H4 (cell line): ENCODE measurements at places on chromosomes 2 and 18.

- DNase-seq, result no peak
Observed at GRCh38 chr2:95029898-95030341, 4.4 kb downstream of the MAL start.

DNA sequence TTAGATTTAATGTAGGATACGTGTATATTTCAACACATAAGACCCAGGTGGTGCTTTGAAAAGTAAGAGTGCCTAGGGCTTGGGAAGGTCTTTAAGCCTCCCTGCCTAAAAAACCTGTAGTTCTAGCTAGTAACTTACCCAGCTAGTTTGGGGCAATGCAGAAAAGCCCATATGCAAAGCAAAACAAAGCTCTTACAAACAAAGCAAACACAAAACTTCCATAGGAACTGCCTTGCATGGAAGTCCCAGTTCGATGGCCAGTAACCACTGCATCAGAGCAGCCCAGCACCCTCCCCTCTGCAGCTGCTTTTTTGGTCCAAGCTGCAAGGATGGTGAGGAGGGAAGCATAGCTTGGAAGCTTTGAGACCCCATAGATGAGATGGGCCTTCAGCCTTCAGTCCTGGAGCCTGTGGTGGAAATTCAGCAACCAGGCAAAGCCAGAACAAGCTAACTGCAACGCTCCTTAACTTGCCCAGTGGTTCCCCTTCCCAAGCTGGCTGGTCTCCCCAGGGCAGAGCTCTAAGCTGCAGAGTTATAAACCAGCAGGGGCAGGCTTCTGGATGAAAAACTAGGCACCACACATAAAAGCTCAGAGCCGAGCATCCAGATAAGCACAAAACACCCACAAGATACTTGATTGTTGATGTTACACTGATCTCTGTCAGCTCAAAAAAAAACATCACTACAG, 16.2 kb downstream of the C2orf76 start:
- DNase-seq, result no peak

DNA sequence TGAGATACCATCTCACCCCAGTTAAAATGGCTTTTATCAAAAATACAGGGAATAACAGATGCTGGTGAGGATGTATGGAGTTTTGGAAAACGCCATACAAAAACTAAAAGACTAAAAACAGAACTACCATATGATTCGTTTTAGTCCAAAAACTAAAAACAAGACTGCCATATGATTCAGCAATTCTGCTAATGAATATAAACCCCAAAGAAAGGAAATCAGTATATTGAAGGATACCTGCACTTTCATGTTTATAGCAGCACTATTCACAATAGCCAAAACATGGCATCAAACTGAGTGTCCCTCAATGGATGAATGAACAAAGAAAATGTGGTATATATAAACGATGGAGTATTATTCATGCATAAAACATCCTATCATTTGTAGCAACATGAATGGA, 224.4 kb upstream of the MC4R start:
- no peak for DNase-seq

DNA sequence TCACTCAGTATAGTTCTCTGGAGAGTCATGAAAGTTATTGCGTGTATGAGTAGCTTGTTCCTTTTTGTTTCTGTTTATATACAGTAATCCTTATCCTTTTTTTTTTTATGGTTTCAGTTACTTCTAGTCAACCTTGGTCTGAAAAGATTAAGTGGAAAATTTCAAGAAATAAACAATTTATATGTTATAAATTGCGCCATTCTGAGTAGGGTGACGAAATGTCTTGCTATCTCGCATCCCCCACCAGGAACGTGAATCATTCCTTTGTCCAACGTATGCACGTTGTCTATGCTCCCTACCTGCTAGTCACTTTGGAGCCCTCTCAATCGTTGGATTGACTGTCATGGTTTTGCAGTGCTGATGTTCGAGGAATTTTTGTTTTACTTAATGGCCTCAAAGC, 60.4 kb downstream of the FAM117B start:
- DNase-seq, result peak; percentile 82

DNA sequence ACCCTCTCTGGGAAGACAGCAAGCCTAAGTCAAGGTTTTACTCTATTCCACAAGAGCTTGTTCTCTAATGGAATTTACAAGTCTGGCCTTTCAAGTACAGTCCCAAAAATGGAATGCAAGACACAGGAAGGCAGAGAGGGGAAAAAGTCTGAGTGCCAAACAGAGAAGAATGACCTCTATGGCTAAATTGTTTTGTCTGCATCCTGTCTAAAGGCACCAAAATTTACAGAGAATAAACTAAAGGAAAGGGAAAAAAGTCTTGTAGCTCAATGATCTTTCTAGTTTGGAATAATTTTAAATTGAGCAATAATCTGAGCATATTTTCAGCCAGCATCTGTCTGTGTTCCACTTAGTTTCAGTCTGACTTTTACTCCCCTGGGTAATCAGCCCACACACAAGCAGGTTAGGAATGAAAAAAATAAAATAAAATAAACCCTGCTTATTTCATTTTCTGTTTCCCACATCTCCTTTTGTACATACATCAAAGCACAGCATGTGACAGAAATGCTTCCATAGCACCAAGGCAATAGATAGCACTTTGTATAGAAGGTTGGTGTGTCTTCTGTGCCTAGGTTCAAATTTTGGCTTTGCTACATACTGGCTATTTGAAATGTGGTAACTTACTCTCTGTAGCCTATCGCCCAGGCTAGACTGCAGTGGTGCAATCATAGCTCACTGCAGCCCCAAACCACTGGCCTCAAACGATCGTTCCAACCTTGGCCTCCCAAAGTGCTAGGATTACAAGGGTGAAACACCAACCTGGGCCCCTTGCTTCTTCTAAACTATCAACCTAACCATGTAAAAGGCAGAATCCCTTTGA, 105.1 kb downstream of the SLC8A1 start:
- no peak for DNase-seq

DNA sequence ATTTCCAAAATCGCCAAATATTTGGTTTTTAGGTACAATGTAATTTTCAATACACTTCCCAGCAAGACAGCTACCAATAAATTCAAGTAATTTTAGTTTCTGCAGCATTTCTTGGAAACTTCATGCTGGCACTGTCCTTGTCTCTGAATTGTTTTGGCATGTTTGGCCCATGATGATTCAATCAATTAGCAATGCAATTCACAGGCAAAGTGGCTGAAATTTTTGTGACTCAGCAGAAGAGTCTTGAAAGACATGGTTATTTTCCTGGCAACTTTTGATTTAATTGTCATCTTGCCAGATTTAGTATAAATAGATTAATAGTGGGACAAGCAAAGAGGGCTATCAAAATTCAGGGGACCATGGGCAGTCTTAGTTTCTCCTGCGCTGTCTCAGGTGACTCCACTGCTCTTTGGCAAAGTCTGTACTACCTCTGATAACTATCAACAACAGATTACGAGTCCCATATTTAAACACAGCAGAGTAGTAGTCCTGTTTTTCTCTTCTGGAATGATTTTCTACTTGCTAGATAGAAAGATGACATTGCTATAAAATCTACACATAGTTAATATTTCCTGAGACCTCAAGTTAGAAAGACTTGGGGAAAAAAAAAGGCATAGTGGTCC, 88.9 kb upstream of the CYP26B1 start:
- peak; percentile 47 for DNase-seq

DNA sequence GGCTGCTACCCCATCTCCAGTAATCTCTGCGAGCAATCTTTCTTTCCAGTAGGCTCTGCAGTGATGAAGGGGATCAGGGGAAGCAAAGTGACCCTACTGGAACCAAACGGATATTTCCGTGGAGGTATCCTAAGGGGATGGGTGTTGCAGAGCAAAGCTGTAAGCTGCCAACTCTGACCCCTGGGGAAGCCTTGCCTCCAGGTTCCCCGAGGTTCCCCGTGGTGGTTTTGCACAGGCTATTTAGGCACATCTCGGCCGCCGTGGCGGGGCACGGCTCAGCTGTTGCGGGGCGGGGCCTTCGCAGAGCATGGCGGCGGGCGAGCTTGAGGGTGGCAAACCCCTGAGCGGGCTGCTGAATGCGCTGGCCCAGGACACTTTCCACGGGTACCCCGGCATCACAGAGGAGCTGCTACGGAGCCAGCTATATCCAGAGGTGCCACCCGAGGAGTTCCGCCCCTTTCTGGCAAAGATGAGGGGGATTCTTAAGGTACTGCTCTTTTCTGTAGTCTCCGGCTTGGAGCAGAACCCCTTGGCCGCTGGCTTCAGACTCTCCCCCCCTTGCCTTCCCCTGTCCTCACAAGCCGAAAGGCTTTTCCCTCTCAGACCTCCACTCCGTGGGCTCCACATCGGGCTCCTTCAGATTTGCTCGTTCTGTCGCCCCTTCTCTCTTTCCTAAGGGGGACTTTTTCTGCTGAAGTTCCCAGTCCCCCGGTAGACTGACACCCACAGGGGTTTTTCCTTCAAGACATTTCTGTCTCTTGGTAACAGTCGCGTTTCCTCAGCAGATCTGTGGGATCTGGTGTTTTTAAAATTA, at the start of gene COMMD1:
Gene COMMD1 (plus strand): TSS at position 303 of the 814 bp plus-strand sequence. CDS start 5 bp downstream, at position 308.
- DNase-seq, result peak; percentile 56

- no peak for DNase-seq
Observed at GRCh38 chr2:11022064-11022463, 110.3 kb downstream of the KCNF1 start.
